ENCODE measurements at places on chromosomes 4 and X. TPM values are rescaled to one million over a fixed set of nuclear protein-coding genes. Genes with fewer than 3 reads are reported as not detected.

GRCh38 chr4:140724760-140725159, 31.4 kb downstream of the TBC1D9 start:
- no peak for DNase-seq

Gene PAGE2
- total RNA-seq, result not detected

DNA sequence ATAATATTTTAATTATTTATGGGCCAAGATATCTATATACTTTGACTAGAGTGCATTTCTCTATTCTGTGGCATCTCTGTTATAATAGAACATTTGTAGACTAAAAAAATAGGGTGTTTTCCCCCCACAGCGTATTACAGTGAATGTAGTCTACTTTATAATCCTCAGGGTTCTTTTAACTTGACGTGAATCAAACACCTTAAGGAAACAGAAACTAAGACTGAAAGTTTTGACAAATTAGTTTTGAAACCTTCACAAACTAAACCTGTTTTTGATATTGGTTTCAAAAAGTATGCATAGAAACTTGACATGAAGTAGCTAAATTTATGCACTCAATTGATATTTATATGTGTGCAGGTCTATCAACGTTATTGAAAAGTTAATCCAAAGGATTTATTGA, 1963.1 kb upstream of the TENM3 start:
- DNase-seq, result no peak

DNA sequence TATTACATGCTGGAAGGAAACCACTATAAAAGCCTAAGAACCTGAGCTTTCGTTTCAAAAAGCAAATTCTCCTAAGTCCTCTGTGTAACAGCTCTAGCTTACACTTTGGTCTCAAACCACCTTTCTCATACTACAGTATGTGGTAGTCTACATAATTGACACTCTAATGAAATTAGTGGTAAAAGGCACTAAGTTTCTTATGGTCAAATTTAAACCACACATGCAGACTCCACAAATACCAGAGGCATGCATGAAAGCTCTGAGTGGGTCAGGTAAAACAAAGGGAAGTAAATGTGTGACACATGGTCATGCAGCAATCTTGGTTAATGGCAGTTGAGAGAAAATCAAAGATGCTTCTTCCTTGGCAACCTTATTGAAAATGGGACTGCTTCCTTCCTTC, 187.8 kb downstream of the CCNG2 start:
- DNase-seq, result no peak

Gene CT45A2
- total RNA-seq, result not detected

DNA sequence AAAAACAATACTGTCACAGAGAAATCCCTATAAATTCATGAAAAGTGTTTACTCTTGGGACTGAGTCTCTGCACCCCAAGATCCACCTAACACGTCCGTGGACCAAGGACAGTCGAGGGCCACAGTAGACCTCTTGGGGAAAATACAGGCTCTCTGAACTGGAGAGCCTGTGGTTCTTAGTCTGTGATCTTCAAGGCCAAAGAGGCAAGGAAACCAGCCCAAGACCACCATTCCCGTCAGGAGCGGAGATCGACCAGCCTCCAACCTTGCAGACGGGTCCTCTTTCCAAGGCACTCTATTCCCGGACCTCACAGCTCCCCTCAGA, 1.6 kb upstream of the APBB2 start:
- DNase-seq, result no peak

GRCh38 chr4:84634961-84635360, 52.0 kb downstream of the CDS1 start:
- no peak for DNase-seq

GRCh38 chr4:19729886-19730651, 521.6 kb upstream of the SLIT2 start:
- no peak for DNase-seq

DNA sequence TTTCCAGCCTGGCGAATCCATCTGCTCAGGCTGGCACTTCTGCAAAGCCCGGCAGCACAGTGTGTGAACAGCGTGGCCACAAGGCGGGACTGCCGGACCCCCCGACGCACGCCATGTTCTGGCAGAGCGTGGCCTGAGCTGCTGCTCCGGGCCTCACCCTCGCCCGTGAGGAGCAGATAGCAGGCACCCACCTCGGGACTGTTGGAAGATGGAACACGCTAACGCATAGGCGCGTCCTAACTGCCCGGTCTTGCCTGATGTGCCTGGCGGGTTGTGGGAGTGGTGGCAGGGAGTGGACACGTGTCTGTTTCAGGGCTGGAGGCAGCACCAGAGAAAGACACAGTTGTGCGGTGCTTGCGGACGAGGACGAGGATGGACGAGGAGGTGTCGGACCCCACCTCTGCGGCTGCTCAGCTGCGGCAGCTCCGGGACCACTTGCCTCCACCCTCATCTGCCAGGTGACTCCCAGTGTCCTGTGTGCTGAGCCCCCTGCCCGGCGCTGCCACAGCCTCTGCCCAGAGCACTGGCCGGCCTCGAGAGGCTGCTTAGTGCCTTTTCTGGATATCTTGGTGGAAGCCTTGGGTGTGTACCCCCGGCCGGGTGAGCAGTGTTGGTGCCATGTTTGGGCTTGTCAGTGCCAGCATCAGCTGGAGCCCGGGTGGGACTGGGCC, 28.2 kb downstream of the UVSSA start:
- peak; percentile 68 for DNase-seq

GRCh38 chr4:109276482-109277095, 25.9 kb downstream of the COL25A1 start:
- no peak for DNase-seq

Gene GRSF1
- total RNA-seq, result 43.5 TPM

DNA sequence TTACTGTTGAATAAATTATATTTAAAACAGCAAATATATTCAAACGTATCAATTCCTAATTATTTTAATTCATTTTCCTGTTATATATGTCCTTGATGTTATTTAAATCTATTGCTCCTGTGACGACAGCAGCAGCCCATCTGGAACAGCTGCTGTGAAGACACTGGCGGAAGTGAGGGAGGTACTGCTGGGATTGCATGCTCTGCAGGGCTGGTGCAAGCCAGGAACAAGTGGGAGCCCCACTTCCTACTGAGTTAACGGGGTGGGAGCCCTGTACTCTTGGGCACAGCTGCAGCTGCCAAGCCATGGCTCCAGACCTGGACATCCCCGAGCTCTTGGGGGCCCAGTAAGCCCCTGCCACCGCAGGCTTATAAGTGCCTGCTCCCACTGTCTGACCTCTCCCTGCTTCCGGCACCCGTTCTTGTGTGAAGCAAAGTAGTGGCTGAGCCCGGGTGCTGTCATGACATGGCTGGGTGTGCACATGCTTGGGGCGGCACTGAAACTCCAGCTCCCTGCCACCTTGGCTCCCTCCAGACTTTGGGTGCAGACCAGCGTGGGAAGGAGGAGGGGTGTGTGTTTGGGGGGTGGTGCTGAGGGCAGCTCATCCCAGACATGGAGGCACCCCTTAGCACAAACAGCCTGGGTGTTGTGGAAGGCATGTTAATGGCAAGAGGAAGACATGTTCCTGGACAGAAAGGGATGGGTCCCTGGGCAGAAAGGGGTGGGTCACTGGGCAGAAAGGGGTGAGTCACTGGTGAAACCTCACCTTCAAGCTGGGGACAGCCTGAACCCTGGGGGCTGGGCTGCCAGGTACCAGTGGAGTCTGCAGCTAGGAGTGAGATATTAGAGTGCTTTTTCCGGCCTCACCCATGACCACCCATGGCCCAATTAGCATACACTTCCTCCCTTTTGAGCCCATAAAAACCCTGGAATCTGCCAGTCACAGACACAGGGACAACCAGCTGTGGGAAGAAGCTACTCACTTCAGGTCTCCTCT, 1981.3 kb upstream of the IGFBP7 start:
- DNase-seq, result peak; percentile 55

DNA sequence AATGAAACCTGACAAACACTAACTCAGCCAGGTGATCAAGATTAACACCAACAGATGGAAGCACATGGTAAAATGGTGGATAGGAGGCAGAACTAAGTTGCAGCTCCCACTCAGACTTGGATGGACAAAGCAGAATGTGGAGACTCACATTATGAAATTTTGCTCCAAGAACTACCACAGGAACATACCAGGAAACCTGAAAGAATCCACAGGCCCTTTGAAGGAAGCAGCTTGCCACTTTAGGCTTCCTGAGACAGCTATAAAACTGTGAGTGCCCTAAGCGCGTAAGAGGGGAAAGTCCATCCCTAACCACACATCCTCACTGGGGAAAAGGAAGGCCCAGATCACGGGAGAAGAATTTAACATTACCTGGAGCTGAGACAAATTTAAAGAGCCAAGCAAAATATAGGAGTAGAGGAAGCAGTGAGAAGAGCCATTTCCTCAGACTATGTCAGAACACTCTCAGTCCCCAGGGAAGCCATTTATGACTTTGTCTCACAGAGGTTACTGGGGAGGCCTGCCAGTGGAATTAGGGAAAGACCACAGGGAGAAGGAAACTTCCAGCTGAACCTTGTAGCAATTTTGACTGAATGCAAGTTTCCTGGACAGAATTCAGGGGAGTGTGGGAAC, 224.5 kb downstream of the TEX13C start:
- no peak for DNase-seq

GRCh38 chr4:77178560-77178959, 21.6 kb downstream of the CCNG2 start:
- no peak for DNase-seq

DNA sequence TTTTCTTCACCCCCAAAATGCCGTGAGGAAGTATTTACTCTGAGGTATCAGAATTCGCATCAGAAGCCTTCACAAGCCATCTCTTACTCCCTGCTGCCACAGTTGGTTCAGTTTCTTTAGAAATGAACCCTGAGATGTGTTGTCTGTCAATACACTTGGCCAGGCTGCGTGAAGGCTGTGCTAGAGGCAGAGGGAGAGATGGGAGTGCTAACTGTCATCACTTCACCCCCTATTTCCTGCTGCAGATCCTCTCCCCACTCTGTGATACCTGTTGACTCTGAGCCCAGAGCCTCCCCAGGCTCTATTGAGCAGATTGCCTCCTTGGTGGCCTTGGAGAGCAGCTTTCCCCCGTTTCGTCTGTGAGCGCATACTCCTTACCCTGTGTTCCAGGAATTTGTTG, 34.8 kb downstream of the FHIP1A start:
- no peak for DNase-seq

Gene NAP1L3
- total RNA-seq, result 10.7 TPM

Gene ELF2
- total RNA-seq, result 52.0 TPM

DNA sequence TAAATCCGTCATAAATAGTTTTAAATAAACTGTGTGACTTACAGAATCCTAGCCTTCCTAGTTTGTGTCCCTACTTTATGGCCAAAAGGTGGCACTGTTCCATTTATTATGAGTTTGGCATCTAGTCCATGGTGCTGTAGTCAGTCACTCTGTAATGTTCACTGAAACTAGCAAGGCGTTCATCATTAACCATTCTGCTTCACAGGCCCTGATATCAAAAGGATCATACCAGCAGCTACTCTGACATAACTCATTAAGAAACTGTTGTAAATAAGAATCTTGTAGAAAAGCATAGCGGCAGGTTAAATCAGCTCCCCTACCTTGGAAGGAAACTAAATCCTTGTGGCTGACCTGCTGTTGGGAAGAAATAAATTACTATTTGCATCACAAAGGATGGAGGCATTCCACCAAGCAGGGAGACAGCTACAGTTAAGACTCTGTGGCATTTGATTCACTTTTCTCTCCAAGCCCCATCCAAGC, 919.6 kb upstream of the DIAPH2 start:
- DNase-seq, result no peak

- no peak for DNase-seq
Measured at GRCh38 chrX:32749070-32749469, 462.3 kb downstream of the DMD start.

Gene CDKN2AIP
- 11.0 TPM for total RNA-seq

DNA sequence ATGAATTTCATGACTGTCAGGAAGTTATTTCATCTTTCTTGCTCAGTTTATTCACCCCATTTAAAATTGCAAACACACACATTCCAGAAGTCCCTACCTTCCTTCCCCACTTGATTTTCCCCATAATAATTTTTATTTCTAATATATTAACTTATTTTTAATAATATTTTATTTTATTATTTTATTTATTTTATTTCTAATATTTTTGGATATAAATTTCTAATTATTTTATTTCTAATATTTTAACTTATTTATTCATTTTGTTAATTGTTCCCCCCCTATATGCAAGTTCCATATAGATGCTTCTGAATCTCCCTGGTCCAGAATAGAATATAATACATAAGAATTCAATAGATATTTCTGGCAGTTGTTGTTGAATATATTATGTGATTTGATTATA, 293.7 kb upstream of the CPEB2 start:
- DNase-seq, result no peak

DNA sequence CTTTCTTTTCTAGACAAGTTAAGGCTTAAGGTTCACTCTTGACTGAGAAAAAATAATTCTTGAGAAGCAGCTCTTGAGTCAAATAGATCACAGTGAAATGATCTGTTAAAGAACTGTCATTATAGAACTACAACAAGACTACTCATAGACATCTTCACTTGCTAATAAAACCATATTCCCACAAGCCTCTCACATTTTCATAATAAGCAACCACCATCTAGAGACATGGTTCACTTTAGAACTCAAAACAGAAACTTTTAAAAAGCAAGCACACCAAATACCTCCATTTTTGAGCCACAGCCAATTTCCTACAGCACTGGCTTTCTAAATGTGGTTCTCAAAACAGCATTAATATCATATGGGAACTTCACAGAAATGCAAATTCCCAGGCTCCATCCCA, 309.5 kb downstream of the TMA16 start:
- DNase-seq, result no peak

GRCh38 chr4:7158081-7158750, 34.1 kb upstream of the SORCS2 start:
- DNase-seq, result peak; percentile 67

GRCh38 chr4:117770269-117771102, 263.8 kb upstream of the NDST3 start:
- DNase-seq, result no peak

GRCh38 chr4:89949782-89950387, 55.2 kb downstream of the MMRN1 start:
- DNase-seq, result no peak

- no peak for DNase-seq
Measured at GRCh38 chr4:14596904-14597303, 405.4 kb upstream of the CPEB2 start.

GRCh38 chr4:71132486-71132885, 139.0 kb downstream of the DCK start:
- no peak for DNase-seq

Gene NPY2R
- 0.09 TPM for total RNA-seq

DNA sequence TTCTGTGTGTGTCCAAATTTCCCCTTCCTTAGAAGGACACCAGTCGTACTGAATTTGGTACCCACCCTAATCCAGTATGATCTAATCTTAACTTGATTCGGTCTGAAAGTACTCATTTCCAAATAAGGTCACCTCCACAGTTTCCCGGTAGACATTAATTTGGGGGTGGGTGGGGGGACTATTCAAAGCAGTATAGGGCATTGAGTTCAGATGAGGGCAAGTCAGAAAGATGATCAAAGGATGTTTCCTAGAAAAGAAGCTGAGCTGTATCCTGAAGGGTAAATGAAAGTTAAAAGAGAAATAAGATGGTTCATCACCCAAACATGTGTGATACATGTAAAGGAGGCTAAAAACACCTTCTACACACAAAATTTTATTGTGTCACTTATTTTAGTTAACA, 42.0 kb upstream of the SCRG1 start:
- no peak for DNase-seq

- DNase-seq, result no peak
Measured at GRCh38 chrX:139803224-139803623, 95.3 kb upstream of the MCF2 start.

Measured in posterior vena cava (tissue), 2 donors.